Right cardiac atrium (tissue), 5 donors: ENCODE measurements at places on chromosomes 5 and 9. TPM values are rescaled to one million over a fixed set of nuclear protein-coding genes. Genes with fewer than 3 reads are reported as not detected.

The GDNF gene
- 0.26 TPM for total RNA-seq

The MCIDAS gene
- total RNA-seq: not detected

The PCDHB15 gene
- total RNA-seq: 4.3 TPM

The ANKRD31 gene
- total RNA-seq: 0.14 TPM

The DMRT3 gene
- total RNA-seq: not detected

GRCh38 chr9:124022201-124023121, 10.9 kb downstream of the LHX2 start:
- DNase-seq: no peak

DNA sequence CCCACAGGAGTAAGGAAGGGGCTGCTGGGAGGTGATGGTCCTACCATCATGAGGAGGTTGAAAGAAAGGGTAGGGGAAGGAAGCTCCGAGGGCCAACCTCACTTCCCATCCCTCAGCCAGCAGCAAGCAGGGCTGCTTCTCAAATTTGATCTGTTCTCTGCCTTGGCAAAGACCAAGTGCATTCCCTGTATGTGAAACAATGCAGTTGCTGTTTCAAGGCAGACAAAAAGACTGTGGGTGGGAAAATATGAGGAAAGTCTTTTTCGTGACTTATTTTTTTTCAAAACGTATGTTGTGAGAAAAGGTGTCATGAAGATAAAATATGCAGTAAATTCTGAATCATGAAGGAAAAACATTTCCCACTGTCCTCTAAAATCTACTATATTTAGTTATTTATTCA, 165.9 kb downstream of the ARSB start:
- DNase-seq: no peak

DNA sequence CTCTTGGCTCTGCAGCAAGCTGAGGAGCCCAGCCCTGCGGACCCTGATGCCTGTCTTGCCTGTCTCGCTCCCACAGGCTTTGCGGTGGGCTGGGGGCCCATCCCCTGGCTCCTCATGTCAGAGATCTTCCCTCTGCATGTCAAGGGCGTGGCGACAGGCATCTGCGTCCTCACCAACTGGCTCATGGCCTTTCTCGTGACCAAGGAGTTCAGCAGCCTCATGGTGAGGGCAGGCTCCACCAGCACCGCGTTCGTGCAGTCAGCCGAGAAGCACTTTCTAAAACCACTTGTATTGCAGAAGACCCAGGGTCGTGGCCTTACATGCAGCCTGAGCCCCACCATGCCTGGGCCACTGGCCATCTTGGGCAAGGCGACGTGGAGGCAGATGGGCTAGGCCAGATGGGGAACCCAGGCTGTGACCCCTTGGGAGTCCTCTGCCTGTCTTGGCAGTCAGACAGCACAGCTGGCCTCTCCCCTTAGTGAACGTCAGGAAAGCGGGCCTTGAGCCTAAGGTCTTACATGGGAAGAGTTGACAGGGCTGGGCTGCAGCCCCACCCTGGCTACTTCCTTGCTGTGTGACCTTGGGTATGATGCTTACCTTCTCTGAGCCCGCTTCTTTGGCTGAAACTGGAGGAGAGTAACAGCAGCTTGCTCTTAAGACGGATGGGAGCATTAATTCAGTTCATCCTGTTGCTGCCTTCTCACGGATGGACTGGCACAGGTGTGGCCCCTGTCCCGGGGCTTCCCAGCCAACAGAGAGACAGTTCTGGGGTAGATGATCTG, 8.6 kb downstream of the SLC2A8 start:
- DNase-seq: no peak

GRCh38 chr9:101317735-101318134, 67.1 kb downstream of the BAAT start:
- no peak for DNase-seq

GRCh38 chr9:128051932-128052709, 15.0 kb downstream of the NAIF1 start:
- DNase-seq: no peak

DNA sequence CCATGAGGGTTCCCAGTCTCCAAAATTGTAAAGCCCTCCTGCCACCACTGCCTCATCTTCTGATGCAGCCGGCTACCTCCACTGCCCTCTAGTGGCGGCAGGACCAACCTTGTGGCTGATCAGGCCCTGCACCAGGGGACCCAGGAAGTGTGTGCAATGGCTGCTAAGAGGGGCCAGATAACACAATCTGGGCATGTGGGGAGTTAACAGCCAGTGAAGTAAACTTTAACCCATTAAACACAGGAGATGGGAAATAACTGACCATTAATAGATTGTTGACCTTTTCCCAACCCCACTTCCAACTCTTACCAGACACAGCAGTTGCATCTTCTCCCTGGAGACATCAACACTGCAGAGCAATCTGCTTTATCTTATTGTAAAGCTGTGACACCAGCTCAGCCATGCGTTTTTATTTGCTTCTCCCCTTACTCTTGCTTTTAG, 63.3 kb downstream of the FREM1 start:
- DNase-seq: peak; percentile 76

- DNase-seq: no peak
Measured at GRCh38 chr5:41878173-41878572, 7.9 kb upstream of the OXCT1 start.

GRCh38 chr9:110344821-110345220, 7.2 kb upstream of the TXNDC8 start:
- no peak for DNase-seq
